DMS 273 treated with DMSO at 0.1 percent for 48 hours (cell line): ENCODE measurements at places on chromosomes 5 and 9.

GRCh38 chr5:59193616-59194319 is 610.9 kb downstream of the RAB3C start:
- DNase-seq: no peak

GRCh38 chr9:114289571-114290481 is 33.1 kb upstream of the ORM1 start:
- DNase-seq: peak; percentile 30

DNA sequence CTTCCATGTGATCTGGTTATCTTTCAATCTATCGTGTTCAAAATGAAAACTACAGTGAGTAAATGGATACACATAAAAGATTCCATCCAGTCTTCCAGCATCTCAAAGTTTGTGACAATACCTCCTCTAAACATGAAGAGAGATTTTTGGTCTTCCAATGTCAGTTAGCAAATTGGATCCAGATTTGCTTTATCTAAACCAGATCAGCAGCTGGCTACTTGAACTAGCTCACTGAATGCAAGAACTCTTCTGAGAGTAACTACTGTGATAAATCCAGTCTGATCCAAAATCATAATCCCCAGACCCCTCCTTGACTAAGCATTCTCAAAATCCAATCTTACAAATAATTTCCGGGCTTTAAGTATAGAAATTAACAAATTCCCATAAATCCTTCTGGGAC is 2177.9 kb upstream of the C9orf72 start:
- no peak for DNase-seq

GRCh38 chr9:21576331-21577189 is 94.4 kb upstream of the IFNE start:
- no peak for DNase-seq

DNA sequence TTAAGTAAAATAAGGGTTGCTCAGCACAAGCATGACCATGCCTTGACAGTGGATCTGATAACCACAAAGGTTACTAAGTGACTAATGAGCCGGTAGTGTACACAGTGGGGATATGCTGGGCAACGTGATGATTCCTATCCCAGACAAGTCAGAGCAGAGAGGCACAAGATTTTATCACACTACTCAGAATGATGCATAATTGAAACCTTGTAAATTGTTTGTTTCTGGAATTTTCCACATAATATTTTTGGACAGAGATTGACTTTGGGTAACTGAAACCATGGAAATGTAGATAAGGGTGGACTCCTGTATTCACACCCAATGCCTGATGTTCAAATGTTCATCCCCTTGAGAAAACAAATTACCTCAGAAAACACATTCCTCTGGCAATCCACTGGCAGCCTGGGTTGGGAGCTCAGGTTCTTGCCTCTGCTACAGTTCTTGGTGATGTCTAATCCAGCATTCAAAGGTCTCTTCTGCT is 16.2 kb upstream of the ERAP1 start:
- DNase-seq: no peak

GRCh38 chr9:93132946-93133680 is 938 bp downstream of the NINJ1 start:
- no peak for DNase-seq
